ENCODE measurements at places on chromosomes 12 and 14. TPM values are rescaled to one million over a fixed set of nuclear protein-coding genes. Genes with fewer than 3 reads are reported as not detected.

- no peak for DNase-seq
Measured at GRCh38 chr14:30108975-30109700, 181.5 kb upstream of the PRKD1 start.

- no peak for DNase-seq
Measured at GRCh38 chr14:79356040-79356439, 855.3 kb downstream of the DIO2 start.

DNA sequence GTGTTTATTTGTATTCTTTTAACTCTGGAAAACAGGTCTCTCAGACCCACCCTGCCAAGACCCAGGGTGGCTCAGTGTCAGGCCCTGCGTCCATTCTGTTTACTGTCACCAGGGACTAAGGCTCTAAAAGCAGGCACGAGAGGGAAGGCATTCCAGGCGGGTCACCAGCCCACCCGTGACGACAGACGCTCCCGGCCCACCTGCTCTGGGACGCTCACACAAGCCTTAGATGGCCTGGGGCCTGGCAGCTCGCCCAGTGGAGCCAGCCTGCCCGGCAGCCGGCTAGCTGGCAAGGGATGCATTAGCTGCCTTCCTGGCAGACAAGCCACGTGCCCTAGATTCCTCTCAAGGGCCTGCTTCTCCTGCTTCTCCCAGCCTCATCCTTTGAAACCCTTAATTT, 9.2 kb upstream of the NUAK1 start:
- no peak for DNase-seq

DNA sequence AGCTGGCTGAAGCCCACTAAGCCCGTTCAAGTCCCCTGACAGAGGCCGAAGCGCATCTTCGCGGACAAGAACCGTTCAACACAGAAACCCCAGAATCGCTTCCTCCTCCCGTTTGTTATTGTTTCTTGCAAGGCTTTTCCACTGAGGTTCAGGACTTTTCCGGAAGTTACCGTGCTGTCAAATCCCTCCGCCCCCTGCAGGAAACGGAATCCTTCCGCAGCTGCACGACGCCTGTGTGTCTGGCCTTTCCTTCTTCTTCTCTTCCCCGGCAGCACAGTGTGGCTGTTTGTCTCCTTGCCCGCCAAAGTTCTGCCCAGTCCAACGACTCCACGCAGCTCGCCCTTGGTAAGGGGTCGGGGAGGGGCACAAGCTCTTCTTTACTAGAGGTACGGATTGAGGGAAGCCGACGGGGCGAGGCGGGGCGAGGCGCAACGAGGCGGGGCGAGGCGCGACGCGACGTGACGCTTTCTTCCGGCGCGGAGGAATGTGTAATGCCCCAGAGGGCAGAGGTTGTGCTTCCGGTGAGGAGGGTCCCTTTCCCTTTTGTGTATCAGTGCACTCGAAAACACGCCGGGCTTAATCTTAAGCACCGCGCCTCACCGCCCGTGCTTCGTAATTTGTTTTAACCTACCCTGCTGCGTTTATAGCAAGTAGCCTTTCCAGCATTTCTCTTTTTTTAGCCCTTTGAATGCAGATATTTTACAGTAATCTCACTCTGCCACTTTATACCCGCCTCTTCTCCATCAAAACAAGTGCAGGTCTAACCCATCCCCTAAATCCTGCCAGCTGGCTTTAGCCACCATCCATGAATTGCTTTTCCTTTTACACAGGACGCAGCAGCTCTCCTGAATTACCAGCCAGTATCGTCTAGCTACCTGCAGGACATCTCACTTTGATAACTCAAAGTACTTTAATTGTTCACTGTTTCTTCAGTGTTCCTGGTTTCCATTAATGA, at the start of gene KDM5A:
KDM5A (minus strand) TSS at position 179 of the 955 bp plus-strand sequence. CDS start 229 bp downstream, outside the sequence.
- DNase-seq, result peak; percentile 93

DNA sequence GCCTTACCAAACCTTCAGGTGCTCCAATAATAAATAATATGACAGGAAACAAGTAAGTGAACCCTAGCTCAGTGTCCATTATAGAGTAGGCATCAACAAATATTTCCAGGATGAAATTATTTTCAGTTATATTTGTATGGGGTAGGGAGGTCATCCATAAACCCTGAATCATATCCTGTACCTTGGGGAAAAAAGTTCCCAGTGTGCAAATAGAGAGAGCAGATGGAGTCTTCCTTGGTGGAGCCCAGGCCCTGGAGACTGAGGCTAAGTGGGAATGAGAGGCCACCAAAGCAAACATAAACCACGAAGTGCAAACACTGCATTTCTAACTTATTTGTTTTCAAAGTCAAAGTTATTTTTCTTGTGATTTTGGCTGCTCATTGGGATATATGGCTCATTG, 8.5 kb upstream of the ERP27 start:
- DNase-seq, result no peak

The FAM90A1 gene
- not detected for polyA plus RNA-seq

GRCh38 chr14:76354310-76354709, 21.6 kb upstream of the ESRRB start:
- no peak for DNase-seq

- no peak for DNase-seq
Measured at GRCh38 chr12:508145-508544, 48.4 kb downstream of the B4GALNT3 start.

DNA sequence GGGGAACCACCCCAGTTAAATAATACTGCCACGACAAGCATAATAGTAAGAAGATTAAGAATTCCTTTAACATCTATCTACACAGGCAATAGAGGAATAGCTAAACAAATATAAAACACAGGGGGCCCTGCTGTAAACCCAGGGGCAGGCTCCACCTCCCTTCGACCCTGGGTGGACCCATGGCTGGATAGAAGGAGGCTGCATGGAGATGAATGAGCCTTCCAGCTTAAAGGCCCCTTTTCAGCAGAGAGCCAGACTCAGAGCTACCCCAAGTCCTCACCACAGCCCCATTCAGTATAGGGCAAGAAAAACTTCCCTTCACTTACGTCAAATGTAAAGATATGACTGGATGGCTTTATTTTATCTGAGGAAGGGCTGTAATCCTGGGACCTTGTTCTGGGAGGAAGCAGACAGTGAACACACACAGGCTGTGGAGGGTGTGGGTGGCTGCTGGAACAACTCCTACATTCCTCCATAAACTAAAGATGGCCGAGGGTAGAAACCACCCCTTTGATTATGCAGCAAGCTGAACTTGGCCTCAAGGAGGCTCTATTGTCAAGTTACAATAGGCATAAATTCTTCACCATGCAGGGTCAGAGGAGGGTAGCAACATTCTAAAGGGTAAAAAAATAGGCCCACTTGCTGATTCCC, 30.4 kb downstream of the NUAK1 start:
- DNase-seq, result no peak

GRCh38 chr14:102728501-102728900, 48.7 kb upstream of the TRAF3 start:
- no peak for DNase-seq
